SK-MEL-5 (cell line): ENCODE measurements at places on chromosomes 5 and 9. TPM values are rescaled to one million over a fixed set of nuclear protein-coding genes. Genes with fewer than 3 reads are reported as not detected.

Gene CD74
- total RNA-seq = 46.8 and 48.5 TPM in 2 replicates

Gene TUSC1
- not detected in 2 replicates for total RNA-seq

Gene ARID3C
- 0.11 and 0.26 TPM in 2 replicates for total RNA-seq

Gene ANKRD31
- total RNA-seq = 0.69 and 0.75 TPM in 2 replicates

Gene PCDHB5
- 2.0 and 3.1 TPM in 2 replicates for total RNA-seq

Gene WDR70
- 42.5 and 45.6 TPM in 2 replicates for total RNA-seq

Gene TEX48
- total RNA-seq = not detected in 2 replicates

Gene COL15A1
- total RNA-seq = 0.77 and 0.88 TPM in 2 replicates

Gene TSPAN17
- total RNA-seq = 19.7 and 20.5 TPM in 2 replicates

Gene PCDHGB7
- 7.4 and 8.6 TPM in 2 replicates for total RNA-seq

DNA sequence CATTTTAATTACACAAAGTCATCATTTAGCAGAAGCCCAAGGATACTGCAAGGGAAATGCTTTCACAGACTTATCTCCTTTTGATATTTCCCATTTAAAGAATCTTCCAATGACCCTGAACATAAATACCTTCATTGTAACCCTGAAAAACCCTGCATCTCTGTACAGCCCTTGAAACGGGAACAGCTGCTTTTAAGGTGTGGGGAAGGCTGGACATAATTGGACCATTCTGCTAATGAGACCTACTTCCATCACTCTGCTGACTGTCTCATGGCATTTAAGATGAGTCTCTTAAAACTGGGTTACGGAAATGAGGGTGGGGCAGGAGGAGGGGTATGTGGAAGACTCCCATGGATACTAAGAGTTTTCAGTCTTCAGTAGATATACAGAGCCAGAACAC lies 485.8 kb downstream of the BRINP1 start:
- DNase-seq = no peak

GRCh38 chr5:39714036-39714698 lies 289.4 kb upstream of the DAB2 start:
- peak; percentile 89 for DNase-seq

- no peak for DNase-seq
These were observed 429.0 kb upstream of the ZNF608 start for GRCh38 chr5:125175348-125176004.

DNA sequence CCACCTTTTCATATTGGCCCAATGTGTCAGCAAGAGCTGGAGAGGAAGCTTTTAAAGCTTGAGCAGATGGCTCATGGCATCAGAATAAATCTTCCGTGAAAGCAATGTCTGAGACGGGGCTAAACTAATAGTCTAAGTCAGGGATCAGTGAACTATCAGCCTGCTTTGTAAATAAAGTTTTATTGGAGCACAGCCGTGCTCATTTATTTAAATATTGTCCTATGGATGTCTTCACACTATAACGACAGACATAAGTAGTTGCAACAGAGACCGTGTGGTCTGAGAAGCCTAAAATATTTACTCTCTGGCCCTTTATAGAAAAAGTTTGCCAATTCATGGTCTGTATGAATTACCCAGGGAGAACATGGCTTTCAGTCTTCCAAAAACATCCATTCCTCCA lies 85.6 kb upstream of the SLC44A1 start:
- DNase-seq = no peak

DNA sequence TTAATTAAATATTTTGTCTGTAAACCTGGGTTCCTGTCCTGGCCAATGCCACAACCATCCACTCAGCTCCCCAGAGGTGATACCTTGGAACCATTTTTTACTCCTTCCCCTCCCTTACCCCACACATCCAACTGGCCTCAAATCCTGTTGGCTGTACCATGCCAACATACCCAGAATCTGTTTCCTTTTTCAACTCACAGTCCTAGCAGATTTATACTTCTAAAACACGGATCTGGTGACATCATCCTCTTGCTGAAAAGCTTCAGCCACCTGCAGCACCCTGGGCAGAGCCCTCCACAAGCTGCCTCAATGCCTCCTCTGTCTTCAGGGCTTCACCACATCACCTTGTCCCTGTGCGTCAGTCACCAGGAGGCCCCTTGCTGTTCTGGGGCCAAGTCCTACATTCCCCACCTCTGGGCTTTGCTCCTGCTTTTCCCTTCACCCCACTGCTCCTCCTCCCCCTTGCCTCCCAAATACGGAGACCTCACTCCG lies 14.9 kb downstream of the SEMA6A start:
- no peak for DNase-seq

DNA sequence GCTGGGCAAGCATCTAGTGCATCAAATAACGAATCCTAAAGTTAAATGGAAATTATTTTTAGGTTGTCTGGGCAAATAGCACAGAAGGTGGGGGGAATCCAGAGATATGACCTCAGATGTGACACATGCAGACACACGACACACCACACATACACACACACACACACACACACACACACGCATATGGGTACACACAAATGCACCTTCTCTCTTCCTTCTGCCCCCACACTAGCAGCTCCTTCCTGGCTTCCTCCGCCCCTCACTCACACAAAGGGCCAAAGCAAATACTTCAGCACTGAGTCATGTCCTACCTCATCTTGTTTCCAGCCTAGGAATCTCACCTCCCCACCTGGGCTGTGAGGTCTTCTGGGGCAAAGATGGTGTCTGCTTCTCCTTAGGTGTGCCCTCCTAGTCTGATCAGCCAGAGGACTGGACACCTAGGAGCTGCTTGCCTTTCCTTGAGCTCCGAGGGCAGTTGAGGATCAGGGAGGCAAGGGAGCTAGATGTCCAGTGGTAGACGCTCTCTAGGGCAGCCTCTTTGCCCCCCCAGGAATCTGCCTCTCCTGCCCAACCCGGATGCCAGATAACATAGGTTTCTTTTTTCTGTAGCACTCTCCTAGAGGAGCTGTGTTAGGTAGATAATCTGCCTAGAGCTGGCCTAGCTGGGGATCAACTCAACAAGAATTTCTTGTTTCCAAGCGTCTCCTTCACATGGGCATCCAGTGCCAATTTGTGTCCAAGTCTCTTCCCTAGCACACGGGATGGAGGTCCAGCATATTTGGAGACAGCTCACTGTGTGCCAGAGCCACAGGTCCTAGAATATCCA lies 14.3 kb upstream of the JADE2 start:
- no peak for DNase-seq

DNA sequence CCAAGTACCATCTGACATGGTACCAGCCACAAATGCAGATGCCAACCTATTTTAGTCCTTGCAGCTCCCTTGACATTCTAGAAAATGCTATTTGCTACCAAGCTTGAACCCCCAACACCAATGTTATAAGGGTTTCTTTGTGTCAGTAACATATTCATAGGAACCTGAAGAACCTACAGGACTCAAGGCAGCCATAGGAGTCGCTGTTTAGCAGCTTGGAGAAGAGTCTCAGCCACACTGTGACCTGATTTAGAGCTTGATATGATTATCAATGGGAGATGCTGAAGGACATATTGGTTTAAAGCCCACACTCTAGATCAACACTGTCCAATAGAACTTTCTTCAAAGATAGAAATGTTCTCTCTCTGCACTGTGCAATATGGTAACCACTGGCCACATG lies 6.4 kb upstream of the ZFR start:
- peak; percentile 69 for DNase-seq

GRCh38 chr9:119956111-119956510 lies 586.9 kb upstream of the BRINP1 start:
- DNase-seq = no peak

DNA sequence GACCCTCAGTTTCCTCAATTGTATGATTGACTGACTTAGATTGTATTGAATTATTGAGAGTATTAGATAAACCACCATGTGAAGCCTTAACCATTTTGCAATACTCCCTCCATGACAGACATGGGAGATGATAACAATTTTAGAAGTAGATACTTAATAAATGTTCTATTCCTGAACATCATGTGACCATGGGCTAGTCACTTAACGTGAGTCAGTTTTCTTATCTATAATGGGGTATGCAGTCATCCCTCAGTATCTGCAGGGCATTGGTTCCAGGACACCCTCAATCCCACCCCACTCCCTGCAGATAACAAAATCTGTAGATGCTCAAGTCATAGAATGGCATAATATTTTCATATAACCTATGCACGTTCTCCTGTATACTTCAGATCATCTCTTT lies 31.0 kb downstream of the SNX18 start:
- DNase-seq = no peak

DNA sequence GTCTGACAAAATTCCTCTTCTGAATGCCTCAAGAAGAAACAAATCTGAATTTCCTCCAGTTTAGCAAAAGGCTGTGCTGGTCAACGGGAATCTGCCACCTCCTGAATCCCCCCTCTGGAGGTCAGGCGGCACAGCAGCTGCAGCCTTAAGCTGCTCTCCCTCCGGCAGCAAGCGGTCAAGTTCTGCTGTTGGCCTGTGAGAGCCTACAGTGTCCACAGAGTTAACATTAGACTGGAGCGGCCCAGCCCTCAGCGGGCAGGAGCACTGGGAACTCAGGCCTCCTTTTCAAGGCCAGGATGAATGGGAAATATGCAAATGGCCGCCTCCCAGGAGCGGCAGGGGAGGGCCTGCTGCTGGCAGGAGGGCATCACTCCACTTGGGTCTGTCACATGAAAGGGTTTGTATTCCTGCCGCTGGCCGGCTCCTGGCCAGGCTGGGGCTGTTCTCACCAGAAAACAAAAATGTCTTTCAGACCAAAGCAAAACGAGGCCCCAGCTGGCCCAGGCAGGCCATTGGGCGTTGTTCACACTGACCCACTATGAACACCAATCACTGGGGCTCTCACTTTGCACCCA lies 8.2 kb downstream of the ACSL6 start:
- DNase-seq = peak; percentile 11

DNA sequence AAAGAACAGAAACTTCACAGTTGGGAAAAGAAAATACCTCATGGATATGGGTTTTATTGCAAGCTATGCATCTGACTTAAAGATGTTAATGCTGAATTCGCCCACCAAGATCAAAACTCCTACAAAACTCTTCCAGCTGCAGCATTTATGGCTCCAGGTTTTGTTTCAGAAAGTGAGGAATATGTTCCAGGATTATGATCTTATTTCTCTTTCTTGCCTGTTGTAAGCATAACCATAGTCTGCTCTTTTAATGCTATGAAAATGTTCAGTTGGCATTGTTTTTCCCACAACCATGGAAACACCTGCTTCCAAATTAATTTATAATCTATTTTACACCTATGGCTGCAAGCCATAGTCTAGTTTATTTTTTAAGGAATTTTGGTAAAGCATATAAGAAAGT lies 34.9 kb upstream of the FST start:
- DNase-seq = no peak

- no peak for DNase-seq
These were observed 6.6 kb downstream of the PSAT1 start for GRCh38 chr9:78303377-78304062.

- DNase-seq = no peak
These were observed 25.2 kb upstream of the SYNPO start for GRCh38 chr5:150615141-150615699.

DNA sequence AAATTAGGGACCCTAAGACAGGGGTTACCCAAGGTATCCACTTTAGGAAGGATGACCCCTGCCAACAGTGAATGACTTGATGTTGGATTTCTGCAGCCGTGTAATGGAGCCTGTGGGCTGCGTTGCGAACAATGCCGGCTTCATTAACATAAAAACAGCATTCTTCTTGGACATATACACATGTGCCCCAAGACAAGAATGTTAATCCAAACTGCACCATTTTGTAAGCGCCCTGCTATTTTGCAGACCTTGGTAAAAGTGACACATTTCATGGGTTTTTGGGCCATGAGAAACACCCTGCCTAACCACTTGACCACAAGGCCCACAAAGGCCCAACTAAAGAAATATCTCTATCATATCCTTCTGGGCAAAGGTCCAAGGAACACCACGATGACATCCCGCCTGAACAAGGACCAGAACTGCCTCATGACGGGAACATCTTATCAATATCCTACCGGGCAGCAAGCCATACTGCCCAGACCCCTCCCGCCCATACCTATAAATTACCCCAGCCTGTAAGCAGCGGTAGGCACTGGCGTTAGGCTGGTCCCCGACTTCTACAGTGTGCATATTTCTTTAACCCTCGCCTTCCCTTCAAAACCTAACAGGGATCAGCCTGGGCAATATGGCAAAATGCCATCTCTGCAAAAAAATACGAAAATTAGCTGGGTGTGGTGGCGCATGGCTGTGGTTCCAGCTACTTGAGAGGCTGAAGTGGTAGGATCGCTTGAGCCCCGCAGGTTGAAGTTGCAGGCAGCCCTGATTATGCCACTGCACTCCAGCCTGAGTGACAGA lies 9.7 kb upstream of the PDCD1LG2 start:
- DNase-seq = no peak

- no peak for DNase-seq
These were observed 41.4 kb downstream of the NAIF1 start for GRCh38 chr9:128025736-128026135.

DNA sequence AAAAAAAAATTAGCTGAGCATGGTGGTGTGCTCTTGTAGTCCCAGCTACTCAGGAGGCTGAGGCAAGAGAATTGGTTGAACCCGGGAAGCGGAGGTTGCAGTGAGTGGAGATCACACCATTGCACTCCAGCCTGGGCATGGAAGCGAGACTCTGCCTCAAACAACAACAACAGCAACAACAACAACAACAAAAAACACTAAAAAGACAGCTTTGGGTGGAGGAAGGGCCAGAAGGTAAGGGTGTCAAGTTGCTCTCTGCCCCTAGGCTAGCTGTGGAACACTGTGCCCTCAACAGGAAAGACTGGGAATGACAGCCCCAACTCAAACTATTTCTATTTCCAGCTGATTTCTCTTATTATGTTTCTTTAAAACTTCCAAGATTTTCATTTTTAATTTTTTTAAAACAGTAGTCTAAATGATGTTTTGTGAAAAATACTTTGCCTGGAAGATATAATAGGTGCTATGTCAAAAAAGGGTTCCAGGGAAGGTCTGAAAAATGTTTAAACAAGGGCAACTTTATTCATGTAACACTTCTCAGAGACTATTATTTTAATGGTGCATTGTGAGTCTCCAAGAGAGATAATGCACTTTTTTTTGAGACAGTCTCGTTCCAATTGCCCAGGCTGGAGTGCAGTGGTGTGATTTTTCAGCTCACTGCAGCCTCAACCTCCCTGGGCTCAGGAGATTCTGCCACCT lies 29.9 kb downstream of the CLINT1 start:
- DNase-seq = peak; percentile 58

- no peak for DNase-seq
These were observed 7.3 kb downstream of the CCDC112 start for GRCh38 chr5:115289104-115289503.

- DNase-seq = no peak
These were observed 316.8 kb downstream of the NDUFS4 start for GRCh38 chr5:53877243-53877642.

- no peak for DNase-seq
These were observed 182.8 kb downstream of the SPOCK1 start for GRCh38 chr5:137316346-137316736.

- no peak for DNase-seq
These were observed 443.0 kb upstream of the KLF4 start for GRCh38 chr9:107932601-107933000.
